ENCODE measurements at places on chromosomes 4 and X. TPM values are rescaled to one million over a fixed set of nuclear protein-coding genes. Genes with fewer than 3 reads are reported as not detected.
A peak's percentile ranks its signal among the peaks of the same experiment; 100 is the strongest.

- no peaks in the 10 kb centered on the region for H3K4me1 ChIP-seq
- no peak overlapping the region for H3K4me3 ChIP-seq
- no peak for DNase-seq
Measured at GRCh38 chr4:66855956-66856355, 689.3 kb downstream of the CENPC start.

GRCh38 chr4:8568068-8568668, 12.0 kb upstream of the GPR78 start:
- H3K4me3 ChIP-seq = no peak overlapping the region
- DNase-seq = no peak
- H3K27me3 ChIP-seq = no peaks in the 10 kb centered on the region
- no peaks in the 10 kb centered on the region for H3K36me3 ChIP-seq
- peaks cover 4% of the 10 kb centered on the region for H3K4me1 ChIP-seq

- H3K36me3 ChIP-seq = no peaks in the 10 kb centered on the region
- H3K27me3 ChIP-seq = no peaks in the 10 kb centered on the region
- DNase-seq = no peak
- peak overlapping the region; percentile 95 for H3K4me3 ChIP-seq
- H3K4me1 ChIP-seq = no peaks in the 10 kb centered on the region
Measured at GRCh38 chr4:26583538-26583864, 383 bp upstream of the TBC1D19 start.

GRCh38 chrX:4588466-4588865, 875.0 kb upstream of the PRKX start:
- no peaks in the 10 kb centered on the region for H3K27me3 ChIP-seq
- H3K4me1 ChIP-seq = no peaks in the 10 kb centered on the region

DNA sequence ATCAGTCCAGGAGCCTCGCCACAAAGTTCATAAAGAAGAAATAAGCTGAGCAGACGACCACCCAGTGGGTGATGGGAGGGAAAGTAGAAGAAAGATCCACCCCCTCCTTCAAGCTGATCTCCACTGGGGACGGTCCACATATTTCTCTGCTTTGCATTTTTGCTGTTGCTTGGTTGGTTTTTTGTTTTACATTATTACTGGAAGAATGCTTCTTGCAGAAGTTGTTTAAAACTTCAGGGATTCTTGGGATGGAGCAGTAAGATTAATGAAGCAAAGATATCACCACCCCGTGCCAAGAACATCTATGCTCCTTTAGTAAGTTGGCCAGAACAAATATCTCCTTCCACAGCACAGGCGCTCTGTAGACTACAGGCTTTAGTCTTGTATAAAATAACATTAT, 30.1 kb downstream of the LGI2 start:
- no peaks in the 10 kb centered on the region for H3K36me3 ChIP-seq
- H3K27ac ChIP-seq = no peak overlapping the region
- H3K27me3 ChIP-seq = no peaks in the 10 kb centered on the region
- peaks cover 12% of the 10 kb centered on the region for H3K4me1 ChIP-seq
- no peak for DNase-seq

NAP1L2 gene
- total RNA-seq = 11.5 TPM

SOX3 gene
- 0.49 TPM for total RNA-seq

ZFP92 gene
- total RNA-seq = 0.49 TPM

SLC9A6 gene
- total RNA-seq = 12.2 TPM
